OCI-M1 (cell line): ENCODE measurements at places on chromosomes 13 and 19.

GRCh38 chr13:41460074-41460465 is 2.7 kb downstream of the RGCC start:
- DNase-seq = no peak

DNA sequence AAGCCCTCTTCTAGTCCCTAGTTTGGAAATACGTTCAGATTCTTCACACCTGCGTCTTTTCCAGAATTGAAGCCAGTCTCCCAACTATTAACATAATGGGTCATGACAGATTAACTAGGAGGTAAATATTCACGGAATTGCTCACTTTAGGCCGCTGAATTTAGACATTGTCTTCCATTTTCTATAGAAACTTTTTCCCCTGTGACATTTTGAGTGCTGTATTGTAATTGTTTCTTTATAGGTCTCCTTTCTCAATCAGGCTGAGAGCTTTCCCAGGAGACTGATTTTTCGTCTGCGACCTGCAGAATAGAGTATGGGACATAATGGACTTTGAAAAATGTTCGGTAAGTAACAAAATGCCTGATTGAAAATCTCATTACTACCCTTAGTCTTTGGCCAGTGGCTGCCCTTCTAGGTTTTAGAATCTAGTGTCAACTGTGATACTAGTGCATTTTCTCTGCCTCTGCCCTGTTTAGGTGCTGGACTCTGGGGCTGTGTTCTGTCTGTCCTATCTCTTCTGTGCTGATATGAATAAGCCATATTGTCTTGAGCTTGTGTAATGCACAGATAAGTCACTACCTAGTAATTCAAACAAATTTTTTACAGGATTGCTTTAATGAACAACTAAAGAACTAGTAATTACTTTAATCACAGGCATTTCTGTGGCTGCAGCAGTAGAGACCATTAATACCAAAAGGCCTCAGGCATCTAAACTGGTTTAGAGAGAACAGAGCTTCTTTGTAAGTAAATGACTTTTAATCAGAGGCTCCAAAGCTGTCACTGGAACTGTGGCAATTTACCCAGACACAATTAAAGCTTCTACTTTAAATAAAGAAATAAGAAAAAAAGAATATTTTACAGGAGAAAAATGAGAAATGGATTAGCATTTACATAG is 122.4 kb upstream of the FREM2 start:
- no peak for DNase-seq

DNA sequence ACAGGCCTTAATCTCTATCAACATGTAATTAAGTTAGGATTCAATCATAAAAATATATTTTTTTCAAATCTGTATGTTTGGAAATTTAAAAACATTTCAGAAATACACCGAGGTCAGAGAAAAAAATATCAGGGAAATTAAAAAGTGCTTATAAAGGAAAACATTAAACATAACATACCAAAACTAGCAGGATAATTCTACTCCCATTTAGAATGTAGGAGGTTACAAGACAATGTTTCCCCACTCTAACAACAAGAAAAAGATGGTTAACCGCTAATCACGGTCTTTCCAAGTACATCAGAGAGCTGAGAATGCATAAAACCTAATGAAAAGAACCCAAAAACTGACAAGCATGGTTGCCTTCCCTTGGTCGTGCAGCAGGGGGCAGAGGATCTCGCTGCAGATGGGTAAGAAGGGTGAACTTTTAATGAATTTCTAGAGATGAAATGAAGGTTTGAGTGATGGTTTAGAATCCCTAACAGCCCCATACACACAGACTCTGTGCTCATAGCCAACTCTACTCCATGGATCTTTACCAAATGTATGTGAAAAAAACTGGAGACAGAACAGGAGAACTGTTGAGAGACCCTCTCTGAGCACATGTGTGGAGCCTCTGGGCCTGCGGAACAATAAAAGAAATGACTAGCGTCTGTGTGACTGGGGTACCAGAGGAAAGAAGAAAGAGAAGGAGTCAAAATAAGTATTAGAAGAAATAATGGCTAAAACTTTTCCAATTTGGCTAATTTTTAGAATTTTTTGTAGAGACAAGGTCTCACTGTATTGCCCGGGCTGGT is 51.3 kb upstream of the LSM14A start:
- DNase-seq = peak; percentile 74

GRCh38 chr19:33100894-33101644 is 20.1 kb downstream of the GPATCH1 start:
- DNase-seq = no peak

- DNase-seq = no peak
Measured at GRCh38 chr13:99407906-99408702, 93.2 kb upstream of the TM9SF2 start.

DNA sequence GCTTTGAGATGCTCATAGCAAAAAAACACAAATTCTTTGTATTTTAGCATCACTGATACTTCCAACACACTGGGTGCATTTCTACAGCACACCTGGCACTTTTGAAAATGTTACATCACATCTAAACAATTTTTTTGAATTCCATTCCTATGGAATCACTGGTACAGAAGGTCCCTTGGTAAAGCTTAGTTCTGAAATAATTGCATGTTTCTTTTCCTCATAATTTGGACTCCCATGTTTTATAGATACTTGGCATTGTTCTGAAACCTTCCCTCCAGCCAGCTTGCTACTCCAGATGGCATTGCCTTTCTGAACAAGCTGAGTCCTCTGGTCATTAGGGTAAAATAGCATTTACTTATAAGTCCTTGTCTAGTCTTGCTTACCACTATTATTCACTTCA is 481.3 kb upstream of the GPC6 start:
- DNase-seq = no peak

- DNase-seq = no peak
Measured at GRCh38 chr19:5937550-5937949, 23.5 kb downstream of the CAPS start.

GRCh38 chr13:71866335-71867130 is 471 bp downstream of the DACH1 start:
- DNase-seq = no peak

GRCh38 chr13:27670861-27671260 is 49.2 kb downstream of the POLR1D start:
- DNase-seq = no peak

GRCh38 chr13:110265682-110266430 is 41.1 kb downstream of the COL4A1 start:
- no peak for DNase-seq

- peak; percentile 63 for DNase-seq
Measured at GRCh38 chr13:46181377-46181839, 569 bp downstream of the LCP1 start.

- no peak for DNase-seq
Measured at GRCh38 chr13:107881362-107881761, 334.0 kb downstream of the LIG4 start.

DNA sequence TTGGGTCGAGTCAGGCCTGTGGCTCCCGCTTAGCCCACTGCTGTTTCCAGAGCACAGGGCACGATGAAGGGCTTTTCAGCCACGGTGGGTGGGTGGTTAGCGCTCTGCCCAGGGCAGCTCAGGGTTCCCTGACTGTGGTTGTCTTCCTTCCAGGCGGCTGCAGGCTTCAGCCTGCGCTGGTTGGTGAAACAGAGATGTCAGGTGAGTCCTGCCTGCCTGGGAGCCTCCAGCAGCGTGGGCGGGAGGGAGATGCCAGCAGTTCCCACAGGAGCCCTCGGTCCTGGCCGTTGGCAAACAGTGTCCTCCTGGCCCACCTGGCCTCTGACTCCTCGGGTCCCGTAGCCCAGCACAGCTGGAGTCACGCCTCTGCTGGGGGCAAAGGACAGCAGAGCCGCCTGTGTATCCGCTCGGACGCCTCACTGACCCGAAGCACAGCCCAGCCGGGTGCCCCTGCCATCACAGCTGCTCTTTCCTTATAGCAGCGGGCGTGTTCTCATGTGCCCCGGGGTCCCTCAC is 9.7 kb downstream of the ADAT3 start:
- DNase-seq = no peak

DNA sequence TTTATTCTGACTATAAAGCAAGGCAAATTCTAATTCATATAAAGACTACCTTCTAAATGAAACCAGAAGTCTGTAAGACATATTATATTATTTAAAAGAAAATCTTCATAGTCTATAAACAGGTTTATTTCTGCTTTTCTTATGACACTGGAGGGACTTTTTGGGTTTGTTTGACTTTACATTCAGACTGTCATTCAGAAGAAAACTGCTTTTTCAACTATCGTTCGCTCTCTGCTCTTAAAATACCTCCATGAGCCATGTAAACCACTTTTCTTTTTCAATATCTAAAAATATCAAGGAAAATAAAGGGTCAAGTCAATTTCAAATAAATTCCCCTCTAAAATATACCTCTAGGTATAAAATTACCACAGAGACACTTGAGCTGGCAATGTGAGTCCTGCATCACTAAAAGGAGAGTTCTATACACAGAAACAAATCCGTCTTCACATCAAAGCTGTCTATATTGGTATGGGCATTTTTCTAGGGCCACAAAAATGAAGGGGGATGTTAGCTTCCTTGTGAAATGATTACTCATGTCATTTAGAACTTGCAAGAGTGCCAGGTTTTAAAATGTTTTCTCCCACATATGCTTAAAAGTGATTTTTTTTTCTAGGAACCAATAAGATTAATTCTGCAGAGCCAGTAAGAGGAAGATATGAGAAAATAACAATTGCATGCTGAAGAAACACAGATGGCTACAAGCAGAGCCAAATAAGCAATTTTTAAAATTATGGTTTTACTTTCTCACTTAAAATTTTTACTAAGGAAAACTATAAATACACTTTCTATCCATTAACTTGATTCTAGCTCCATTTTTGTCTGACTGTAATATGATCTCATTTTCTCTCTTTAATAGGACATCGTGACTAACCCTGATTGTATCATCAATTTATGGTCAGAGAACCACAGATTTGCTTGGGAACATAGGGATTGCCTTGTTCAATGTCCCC is 181.8 kb downstream of the TBC1D4 start:
- DNase-seq = no peak

DNA sequence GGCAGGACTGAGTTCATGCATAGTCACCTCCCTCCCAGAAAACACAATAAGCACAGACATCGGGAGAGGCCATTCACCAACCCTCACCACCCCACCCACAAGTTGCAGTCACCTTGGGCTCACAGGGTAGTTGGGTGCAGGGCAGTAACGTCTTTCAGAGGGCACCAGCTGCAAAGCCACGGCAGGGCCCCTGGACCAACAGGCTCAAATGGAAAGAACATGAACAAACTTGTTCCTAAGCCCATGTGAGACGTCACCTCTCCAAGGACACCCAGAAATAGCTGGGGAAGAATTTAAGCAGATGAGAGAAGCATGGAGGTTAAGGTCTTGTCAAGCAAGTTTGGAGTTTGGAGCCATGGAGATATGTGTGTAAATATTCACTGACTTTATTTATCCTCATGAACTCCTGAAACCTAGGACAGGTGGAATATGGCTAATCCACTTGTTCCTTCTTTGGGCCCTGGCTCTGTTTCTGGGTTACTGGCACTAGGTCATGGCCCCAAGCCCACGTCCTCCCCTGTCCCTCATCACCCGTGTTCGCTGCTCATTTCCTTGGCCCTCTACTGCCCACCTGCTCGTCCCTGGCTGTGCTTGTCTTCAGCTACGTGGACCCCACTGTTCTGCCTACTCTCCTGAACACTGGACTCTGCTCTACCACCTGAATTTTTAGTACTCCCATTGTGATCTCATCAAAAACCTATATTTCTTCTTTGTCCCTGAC is 40.4 kb downstream of the SACS start:
- no peak for DNase-seq

DNA sequence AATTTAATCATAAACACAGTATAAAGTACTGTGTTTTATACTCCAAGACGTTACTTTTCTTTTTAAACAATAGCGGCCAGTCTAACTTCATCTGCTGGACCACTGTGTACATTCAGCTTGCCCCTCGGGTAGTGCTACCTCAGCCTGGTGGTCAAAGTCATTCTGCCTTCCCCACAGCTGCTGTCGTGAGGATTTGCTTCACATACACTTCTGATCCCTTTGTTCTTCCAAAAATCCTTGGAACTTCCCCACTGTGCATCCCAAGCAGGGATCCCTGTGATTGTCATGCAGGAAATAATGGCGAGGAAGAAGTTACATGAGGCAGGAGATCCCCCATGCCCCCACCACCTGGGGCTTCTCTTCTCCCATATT is 234.9 kb upstream of the STARD13 start:
- no peak for DNase-seq

GRCh38 chr13:98781905-98782304 is 29.4 kb upstream of the SLC15A1 start:
- DNase-seq = no peak

DNA sequence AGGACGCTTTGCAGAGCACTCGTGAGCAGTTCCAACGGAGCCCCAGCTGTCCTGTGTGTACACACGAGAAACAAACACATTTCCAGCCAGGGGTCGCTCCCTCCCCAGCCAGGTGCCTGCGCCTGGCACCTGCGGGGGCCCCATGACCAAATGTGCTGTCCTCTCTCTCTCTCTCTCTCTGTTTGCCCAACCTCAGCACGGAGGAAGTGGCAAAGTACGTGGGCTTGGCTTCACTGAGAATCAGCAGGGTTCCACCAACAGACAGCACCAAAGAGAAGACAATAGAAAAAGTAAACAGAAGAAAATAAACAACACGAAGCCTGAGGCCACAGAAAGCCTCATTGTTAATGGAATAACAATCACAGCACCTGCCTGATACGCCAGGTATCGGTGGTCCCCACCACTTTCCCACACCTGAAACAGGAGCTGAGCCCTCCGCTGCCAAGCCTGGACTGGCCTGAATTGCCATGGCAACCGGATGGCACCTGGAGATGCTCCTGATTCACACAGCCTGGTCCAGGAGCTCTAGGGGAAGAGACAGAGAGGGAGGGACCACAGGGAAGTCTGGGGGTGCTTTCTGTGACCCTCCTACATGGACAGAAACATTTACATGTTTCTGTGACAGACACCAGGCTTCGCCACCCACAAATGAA is 103.9 kb upstream of the CACNA1A start:
- DNase-seq = no peak

DNA sequence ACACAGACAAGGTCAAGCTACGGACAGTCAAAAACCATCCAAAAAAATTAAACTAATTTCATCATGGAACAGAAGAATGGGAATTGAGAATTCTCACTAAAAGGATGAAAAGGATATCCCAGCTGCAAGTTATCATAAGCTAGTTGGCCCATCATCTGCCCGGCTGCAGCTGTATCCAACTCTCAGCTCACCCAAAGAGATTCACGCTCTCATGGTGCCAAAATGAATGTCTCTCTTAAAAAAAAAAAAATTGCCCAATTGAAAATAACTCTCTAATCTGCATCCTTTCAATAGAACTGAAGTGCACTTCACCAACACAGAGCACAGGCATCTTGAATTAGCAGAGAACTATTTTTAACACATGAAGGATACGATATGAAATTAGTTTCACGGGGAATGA is 20.0 kb downstream of the ENOX1 start:
- no peak for DNase-seq

DNA sequence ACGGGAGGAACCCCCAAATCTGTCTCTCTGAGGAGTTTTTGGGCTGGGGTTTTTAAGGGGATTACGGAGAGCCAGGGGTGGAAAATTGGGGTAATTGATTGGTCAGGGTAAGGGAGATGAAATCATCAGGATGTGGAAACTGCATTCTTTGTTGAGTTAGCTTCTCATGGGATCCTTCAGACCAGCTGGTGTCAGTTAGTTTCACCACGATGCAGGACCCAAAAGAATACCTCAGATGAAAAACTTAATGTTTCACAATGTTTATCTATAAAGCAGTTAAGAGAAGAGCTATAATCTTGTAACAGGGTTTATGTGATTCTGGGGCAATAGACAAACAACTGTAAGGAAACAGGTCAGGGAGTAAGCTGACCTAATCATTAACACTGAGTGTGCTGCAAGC is 230.8 kb downstream of the POU4F1 start:
- DNase-seq = no peak
